ENCODE measurements at places on chromosomes 3 and 15.
A peak's percentile ranks its signal among the peaks of the same experiment; 100 is the strongest.

GRCh38 chr15:84747416-84748273 lies 747 bp upstream of the ZNF592 start:
- DNase-seq: peak; percentile 44

DNA sequence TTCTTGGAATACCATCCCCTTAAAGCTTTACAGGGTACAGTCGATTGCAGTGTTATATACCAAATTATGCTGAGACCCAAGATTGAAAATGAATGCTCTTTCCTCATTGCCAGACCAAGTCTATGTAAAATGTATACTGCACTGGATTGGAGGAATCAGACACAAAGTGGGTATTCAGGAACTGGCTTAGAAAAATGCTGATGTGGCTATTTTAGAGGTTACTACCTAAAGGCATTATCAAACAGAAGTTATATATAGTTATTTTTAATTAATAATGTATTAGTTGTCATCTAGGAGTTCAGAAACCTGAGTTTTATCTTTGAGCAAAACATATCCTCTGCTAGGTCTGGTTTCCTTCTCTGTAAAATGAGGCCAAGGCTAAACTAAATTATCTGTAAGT lies 3.6 kb upstream of the SPG21 start:
- DNase-seq: no peak

DNA sequence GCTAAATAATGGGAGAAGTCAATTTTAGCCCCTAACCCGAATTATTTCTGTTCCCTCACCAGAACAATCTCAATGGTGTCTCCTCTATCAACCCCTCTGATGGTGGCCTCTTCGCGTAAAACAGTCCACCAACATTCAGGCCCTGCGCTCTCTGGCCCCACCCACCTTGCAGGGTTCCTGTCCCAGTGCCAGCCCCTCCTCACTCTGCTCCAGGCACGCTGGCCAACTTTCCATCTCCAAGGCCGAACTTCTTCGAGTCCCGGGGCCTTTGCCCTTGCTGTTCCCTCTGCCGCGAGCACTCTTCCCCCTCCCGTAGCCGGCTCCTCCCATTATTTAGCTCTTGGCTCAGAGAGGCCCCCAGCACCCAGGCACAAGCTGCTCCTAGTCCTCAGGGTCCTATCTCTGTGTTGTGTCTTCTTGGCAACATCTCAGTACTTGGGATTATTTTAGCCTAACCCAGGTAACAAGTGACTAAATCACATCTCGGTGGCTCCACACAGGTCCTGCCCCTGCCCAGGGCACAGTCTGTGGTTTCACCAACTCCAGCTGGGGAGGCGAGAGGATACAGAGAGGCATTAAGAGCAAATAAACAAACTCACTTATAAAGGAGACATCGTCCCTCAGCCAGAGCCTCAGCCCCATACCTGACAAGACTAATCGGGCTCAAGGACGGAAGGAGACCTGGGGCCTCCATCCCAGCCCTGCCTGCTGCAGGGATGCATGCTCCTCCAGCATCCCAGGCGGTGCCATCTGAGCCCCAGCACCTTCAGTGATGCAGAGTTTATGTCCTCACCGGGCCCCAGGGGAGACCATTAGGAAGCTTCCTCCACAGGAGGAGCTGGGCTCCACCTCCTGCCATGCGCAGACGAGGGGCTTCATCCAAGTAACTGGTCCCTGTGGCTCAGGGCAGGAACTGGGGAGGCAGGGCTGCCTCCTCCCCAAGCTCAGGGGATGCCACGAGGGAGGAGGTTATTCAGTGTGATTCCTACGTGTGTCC lies 19.7 kb upstream of the IQSEC1 start:
- DNase-seq: no peak

DNA sequence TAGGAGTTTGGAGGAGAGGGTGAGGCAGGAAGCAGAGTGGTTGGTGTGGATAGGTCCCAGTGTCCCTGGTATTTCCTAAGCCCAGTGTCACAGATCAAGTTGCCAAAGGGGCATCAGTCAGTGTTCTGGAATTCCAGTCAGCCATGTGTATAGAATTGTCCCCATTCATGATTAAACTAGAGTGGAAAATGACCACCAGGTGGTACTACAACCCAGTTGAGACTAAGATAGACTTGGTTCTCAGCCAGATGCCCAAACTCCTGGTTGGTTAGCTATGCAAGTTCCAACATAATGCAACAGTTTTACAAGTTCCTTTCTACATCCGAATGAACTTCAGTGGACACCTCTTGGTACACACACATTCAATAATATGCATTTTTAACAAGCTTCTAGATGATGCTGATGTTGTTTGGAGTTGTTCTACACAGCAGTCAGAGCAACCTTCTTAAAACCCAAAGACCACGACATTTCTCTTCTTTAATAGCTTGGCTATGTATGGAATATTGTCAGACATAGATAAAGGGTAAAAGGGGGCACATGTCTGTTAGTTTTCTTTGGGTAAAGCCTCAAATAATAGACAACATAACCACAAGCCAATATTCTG lies 8.4 kb upstream of the ATR start:
- DNase-seq: no peak

- no peak for DNase-seq
These were observed 354.9 kb downstream of the RSL24D1 start for GRCh38 chr15:54841701-54842305.

GRCh38 chr15:90588427-90588826 lies 58.7 kb downstream of the CRTC3 start:
- no peak for DNase-seq

DNA sequence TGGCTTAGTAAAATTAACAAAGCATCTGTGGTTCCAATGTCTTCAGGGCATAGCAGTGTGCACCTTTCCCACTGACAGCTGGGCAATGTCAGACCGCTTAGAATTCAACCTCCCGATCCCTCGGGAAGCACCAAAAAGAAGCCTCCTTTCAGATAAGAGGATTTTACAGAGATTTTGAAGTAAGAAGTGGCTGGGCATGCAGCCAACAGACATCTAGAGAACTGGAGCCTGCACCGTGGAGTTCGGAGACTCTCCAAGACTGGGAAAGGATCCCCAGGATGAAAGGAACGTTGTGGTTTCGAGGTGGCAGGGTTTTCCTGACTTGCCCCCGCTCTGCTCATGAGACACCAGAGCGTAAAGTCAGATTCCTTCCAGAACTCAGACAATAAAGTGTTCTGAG lies 5.3 kb downstream of the FAM174B start:
- DNase-seq: no peak

Data from stimulated activated CD4-positive, alpha-beta T cell treated with anti-CD3 and anti-CD28 coated beads, TNF-alpha, amount 100 ng/mL, for 1 hour (primary cell).